ENCODE measurements at places on chromosomes 3 and 15.

DNA sequence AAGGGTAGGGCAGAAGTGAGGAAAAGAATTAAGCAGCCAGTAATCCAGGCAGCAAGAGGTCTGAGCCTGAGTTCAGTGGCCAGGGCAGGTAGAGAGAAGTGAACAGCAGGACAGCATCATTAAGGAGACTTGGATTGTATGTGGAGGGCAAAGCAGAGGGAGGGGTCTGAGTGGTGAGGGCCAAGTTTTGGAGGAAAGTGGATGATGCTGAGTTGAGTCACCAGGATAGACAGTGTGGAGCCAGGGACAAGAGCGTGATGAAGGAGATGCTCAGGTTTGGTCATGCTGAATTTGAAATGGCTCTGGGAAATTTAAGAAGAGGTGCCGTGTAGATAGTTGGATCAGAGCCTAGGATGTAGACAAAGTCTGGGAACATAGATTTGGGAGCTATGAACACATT, 93.1 kb downstream of the ARHGEF26 start:
- DNase-seq = no peak

DNA sequence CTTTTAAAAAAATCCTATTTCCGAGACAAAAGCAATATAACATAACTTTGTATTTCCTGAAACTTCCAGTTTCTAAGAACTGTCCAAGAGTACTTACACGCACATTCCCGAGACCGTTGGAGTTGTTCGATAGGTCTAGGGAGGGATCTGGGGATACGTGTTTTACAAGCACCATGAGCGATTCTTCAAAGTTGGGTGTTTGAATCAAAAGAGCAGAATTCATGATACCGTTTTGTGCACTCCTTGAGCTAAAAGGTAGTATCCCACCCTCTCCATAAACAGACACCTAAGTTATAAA, 700 bp upstream of the EDEM1 start:
- DNase-seq = no peak

- no peak for DNase-seq
Observed at GRCh38 chr3:183375787-183376186, 52.6 kb downstream of the MCF2L2 start.

DNA sequence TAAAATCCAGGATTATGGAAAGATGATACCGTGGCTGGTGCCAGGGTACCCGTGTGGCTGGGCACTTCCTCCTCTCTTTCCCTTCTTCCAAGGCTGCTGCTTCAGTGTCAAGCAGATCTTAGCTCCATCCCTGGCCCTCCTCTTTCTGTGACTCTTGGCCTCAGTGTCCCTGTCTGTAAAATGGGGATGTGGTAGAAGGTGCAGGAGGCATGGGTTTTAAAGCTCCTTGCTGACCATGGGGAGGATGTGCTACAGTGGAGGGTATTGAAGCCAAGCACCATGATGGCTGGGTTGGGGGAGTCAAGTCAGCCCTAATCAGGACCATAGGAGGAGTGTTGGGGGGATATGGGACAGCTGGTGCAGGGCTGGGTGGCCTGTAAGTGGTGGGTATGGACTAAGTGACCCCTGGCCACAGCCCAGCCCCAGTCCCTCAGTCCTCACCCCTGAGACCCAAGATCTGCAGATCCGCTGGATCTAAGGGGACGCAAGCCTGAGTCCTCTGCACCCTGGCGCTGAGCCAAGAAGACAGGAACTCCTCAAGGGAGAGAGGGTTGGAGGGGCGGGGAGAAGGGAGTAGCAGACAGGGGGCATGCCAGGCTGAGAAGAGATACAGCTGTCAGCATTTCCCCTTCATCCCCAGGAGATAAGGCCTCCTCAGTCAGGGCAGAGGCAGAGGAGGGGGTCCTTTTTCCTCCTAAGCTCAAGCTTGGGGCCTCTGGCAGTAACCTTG, 12.0 kb downstream of the PTH1R start:
- no peak for DNase-seq

GRCh38 chr15:83651541-83651940, 2.4 kb upstream of the ADAMTSL3 start:
- no peak for DNase-seq

GRCh38 chr3:120497336-120497735, 46.5 kb upstream of the FSTL1 start:
- no peak for DNase-seq

- no peak for DNase-seq
Observed at GRCh38 chr3:25155652-25156471, 272.2 kb upstream of the RARB start.

GRCh38 chr3:31922962-31923361, 58.1 kb downstream of the OSBPL10 start:
- no peak for DNase-seq

DNA sequence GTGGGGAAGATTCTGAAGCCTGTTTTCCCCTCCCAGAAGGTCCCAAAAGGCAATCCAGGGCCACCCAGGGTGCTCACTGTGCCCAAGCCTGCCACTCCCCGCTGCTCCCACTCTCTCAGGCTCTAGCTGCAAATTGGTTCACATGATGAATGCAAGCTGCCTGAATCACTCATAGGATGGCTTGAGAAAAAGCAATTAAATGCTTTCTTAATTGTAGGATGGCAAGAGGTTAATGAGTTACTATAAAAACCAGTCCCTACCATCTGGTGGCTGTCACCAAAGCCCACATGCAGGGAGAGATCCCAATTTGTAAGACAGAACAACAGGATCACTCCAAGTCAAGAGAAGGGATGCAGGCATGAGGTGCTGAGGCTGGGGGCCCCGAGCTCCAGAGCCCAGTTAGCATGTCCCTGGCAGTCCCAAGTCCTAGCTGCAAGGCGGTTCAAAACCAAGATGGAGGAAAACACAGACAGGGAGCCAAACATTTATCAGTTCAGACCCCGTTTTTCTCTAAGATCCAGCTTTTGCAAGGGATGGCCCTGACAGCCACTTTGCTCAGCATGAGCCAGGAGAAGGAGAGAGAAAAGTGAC, 207.1 kb downstream of the UACA start:
- DNase-seq = no peak

GRCh38 chr15:67127965-67128364, 62.6 kb downstream of the SMAD3 start:
- DNase-seq = no peak

Data from NCI-H2107 (cell line).